ENCODE measurements at places on chromosomes 11 and 22.

DNA sequence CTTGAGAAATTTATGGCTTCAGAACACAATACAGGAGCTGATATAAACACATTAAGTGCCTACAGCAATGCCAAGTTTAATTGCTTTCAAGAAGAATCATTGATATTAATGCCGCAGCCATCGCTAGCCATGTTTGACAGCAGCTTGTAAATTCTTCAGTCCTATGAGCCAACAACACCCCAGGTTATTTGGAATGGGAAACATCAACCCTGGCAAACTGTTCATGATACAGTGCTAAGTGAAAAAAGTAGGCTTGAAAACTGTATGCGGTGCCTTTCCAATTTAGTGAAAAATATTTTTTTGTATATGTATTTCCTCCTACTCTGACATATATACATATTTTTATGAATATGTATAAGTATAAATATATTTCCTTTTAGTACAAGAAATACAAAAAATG lies 142.6 kb downstream of the CSNK2A3 start:
- no peak for DNase-seq

GRCh38 chr11:134181707-134182106 lies 42.1 kb downstream of the NCAPD3 start:
- no peak for DNase-seq

GRCh38 chr11:102115557-102115956 lies 5.3 kb downstream of the YAP1 start:
- DNase-seq: no peak

- DNase-seq: no peak
Observed at GRCh38 chr11:35170503-35170902, 31.5 kb downstream of the CD44 start.

DNA sequence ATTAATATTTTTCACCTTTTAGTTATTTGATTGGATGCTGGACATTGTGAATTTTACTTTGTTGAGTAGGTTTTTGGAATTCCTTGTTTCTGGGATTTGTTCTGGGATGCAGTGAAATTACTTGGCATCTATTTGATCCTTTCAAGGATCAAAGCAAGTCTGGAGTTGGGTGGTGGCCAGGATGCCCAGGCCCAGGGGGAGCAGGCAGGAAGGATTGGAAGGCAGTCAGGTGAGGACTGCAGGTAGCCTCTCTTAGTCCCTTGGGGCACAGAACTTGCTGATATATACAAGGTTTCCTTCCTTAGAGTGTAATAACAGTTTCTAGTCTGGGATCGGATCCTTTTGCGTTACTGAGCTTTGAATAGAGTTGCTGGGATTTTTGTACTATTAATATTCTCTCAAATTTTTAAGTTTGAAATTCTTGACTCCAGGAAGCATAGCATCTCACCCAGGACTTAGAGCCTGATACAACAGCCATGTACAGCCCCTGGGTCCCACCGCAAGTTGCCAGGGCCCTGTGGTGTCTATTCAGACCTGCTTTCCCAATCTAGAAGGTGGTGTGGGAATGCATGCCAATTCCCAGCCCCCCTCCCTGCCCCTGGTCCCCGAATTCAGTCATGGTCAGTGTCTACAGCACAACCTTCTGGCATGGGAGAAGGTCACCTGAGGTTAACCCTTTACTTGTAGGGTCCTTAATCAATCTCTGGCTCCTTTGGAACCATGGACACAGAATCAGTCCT lies 6.1 kb downstream of the ZNF74 start:
- DNase-seq: no peak

DNA sequence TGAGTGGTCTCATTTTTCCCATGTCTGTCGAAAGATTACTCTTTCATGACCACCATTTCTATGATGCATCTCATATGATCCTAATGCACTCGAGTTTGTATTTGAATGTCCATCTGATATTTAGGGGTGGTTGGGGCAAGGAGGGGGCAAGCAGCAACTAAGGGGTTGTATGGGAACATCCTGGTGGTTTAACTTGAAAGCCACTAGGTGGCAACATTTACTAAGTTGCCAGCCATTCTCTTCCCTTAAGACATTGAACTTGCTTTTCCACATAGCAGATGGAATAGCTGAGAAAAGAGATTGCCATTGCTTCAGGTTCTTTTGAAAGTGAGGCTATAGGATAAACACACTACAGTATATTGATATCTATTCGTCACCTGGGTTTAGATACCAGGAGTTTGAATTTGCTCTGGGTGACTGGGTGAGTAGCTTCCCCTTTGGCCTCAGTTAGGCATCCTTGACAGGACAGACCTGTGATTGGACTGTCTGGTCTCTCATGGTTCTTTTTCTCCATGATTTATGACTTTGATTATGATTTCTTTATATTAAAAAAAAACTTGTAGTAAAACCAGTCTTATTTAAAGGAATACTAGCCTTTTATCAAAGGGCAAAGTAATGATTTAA lies 32.4 kb downstream of the NF2 start:
- peak; percentile 55 for DNase-seq
